ENCODE measurements at places on chromosomes 1 and 21.

- no peak for DNase-seq
Measured at GRCh38 chr1:72117621-72118020, 164.7 kb downstream of the NEGR1 start.

DNA sequence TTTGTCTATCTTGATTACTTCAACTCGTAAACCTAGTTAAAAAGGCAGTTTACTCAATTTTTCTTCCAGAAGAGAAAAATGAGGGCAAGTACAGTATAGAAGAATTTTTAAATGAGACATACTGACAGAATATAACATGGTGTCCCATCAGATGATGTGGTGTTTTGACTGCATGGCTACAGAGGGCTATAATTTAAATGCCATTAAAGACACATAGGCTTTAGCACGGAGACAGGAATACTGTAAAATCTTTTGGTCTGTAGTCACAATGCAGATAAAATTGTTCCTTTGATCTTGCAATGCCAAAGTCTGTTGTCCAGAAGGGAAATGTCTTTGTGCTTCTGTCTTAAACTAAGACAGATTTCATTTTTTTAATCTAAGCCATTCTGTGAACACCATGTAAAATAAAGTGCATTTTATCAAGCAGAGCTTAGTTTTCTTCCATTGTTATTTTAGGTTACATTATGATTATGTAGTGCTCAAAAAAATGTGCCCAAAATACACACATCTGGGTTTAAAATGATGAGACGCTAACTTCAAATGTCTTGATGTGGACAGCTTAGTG is 249.6 kb downstream of the PTPRC start:
- DNase-seq: no peak

- no peak for DNase-seq
Measured at GRCh38 chr1:1291023-1291528, 10.8 kb downstream of the SCNN1D start.

DNA sequence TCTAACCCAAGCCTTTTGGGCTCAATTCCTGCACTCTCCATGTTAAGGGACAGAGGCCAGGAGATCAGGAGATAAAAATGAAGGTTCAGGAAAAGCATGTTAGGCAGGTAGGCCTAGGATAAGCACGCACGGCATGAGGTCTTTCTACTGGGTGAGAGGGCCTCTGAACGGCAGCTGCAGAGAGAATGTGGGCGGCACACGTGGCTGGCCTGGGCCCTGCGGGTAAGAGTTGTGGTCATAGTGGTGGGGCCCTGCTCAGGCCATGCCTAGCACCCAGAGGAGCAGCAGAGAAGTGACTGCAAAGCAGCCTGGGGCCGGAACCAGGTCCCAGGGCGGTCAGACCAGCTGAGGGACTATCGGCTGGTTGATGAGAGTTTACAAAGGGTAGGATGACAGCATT is 7.5 kb upstream of the FOXO6 start:
- peak; percentile 42 for DNase-seq

- DNase-seq: peak; percentile 92
Measured at GRCh38 chr1:202952818-202953217, 5.3 kb downstream of the ADIPOR1 start.

DNA sequence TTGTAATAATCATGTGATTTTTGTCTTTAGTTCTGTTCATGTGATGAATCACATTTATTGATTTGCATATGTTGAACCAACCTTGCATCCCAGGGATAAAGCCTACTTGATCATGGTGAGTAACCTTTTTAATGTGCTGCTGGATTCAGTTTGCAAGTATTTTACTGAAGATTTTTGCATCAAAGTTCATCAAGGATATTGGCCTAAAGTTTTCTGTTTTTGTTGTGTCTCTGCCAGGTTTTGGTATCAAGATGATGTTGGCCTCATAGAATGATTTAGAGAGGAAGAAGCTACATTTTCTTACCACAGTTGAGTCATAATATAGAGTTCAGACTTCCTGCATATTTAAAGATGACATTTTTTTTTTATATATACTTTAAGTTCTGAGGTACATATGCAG is 455.9 kb downstream of the PLPP3 start:
- DNase-seq: no peak

DNA sequence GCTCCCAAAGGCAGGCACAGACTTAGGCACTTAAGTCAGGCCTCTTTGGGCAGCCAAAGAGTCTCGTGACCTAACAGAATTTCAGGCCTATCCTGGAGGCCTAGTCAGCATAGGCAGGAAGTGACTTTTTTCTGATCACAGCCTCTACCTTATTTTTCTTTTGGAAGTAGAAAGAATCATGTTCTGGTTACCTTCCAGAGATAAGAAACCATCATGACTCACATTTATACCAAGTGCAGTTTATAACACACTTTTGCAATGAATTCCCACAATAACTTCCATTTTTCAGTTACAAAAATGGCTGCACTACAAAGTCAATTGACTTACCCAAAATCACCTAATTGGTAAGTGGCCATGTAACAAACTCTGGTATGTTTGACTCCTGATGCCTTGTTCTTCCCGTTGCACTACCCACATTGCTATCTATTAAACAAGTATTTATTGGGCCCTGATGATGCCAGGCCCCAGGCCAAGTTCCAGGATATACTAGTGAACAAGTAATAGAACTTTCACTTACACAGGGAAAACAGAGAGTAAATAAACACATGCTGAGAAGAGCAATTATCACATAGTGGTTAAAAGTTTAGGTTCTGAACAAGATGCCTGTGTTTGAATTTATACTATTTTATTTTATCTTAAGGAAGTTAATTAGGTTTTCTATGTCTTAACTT is 74.3 kb downstream of the SH3GLB1 start:
- DNase-seq: no peak

DNA sequence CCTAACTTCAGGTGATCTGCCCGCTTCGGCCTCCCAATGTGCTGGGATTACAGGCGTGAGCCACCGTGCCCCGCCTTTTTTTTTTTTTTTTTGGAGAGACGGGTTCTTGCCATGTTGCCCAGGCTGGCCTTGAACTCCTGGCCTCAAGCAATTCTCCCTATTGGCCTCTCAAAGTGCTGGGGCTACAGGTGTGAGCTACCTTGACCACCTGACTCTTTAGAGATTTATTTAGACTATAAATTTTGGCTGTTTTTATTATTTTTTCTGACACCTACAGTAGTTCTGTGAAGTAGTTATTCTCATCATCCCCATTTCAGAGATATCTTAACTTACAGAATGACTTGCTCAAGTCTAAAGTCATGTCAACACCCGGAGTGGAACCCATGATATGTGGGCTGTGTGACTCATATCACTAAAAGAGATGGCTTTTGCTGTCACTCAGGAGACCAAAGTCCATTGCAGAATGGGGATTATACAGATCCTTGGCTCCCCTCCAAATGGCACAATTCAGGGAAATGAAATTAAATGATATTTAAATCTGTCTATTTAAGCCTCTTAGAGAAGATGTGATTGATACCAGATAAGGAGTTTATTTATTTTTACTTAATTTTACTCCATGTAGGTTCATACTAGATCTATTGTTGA is 93.2 kb downstream of the CTH start:
- DNase-seq: no peak

DNA sequence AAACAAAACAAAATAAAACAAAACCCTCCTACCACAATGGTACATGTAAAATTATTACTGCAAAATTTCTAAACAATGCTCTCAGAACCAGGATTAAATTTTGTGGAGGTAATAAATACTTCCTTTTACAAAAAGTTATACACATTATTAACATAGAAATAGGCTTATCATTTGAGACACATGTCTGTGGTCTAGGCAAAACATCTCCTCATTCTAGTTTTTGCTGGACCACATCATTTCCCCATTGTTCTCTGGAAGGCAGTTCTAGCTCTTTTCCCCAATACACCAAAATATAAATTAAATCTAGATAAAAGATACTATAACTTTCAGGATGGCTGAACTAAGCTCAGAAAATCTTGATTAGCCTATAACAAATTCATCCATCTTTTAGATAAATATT is 18.4 kb downstream of the EXTL2 start:
- no peak for DNase-seq

- DNase-seq: no peak
Measured at GRCh38 chr1:201153474-201154388, 543 bp downstream of the TMEM9 start.

GRCh38 chr1:192530254-192530653 is 45.3 kb upstream of the RGS1 start:
- DNase-seq: no peak

Data from GF-D8 (cell line).